PC-3 (cell line): ENCODE measurements at places on chromosomes 2 and 18. TPM values are rescaled to one million over a fixed set of nuclear protein-coding genes. Genes with fewer than 3 reads are reported as not detected.
A peak's percentile ranks its signal among the peaks of the same experiment; 100 is the strongest.

DNA sequence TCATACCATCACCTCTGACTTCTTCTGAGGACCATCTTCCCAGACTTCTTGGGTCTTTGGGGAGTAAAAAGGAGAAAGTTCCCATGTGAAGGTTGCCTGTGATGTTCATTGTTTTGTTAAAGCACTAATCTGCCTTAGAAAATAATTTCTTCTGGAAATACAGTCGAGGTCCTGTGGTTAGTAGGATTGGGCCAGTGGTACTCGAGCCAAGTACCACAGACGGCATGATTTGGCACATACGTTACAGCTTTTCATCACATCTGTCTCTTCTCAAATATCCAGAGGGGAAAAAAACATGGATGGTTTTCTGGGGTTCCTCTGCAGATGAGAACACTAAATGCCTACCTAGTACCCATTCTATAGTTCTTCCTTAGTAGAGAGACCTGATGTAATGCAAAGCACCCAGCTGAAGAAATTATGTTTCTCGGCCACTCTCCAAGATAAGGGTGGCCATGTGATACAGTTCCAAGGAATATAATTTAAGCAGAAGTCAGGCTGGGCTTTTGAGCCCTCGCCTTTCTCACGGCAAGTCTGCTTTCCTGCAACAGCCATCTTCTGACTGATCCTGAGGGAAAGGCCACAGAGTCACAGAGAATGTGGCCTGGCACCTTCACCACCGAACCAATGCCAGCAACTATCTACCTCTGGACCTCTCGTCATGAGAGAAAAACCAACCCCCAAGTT, 161.0 kb downstream of the RNF152 start:
- no peak for DNase-seq

PRR30 gene
- total RNA-seq: not detected in 2 replicates

PRKAG3 gene
- total RNA-seq: not detected in 2 replicates

DNA sequence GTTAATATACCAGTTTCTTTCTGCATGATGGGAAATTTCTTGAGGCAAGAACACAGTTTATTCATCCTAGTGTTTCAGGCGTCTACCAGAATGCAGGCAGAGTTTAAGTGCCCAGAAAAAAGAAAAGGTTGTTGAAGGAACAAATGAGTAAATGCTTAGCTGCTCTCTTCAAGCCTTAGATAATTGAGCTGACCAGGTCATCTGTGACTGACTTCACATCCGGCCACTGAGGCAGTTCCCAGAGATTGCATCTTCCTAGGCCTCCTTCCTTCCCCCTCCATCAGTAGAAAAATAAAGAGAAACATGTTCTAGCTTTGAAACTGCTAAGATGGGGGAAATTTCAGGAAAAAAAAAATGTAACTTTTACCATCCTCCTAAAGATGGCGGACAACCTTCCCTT, 9.4 kb upstream of the TMEM163 start:
- no peak for DNase-seq

DNA sequence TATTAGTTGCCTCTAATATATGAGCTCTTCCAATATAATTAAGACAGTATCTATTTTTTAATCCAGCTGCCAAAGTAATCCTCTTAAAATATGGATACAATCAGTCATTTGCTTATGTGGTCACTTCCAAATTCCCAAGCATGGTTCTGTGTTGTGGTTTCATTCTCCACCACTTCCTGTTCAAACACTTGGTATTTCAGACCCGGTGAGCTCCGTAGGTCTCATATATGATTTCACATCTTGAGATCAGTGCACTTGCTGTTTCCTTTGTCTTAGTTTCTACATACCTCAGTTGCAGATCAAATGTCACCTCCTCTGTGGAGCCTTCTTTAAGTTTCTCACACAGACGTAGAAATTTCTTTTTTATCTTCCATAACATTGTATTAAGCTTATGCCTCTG, 254.2 kb downstream of the KCNS3 start:
- peak; percentile 28 for DNase-seq

DNA sequence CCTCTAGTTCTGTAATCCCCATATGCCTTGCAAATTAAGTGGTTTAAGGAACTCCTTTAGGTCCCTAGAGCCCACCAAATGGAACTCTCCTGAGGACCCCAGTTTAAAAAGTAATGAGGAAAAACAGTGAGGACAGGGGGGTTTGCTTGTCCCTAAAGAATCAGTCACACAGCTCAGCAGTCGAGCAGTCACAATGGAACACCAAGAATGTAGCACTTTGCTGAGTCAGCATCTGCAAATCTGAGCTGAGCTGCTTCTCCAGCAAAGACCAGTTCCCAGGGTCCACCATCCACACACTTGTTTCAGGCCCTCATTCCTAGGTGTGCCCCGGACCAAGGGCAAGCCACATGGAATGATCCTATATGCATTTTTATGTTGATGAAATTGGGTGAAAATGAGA, 46.2 kb upstream of the NEDD4L start:
- no peak for DNase-seq

INHA gene
- 1.3 and 1.5 TPM in 2 replicates for total RNA-seq

- DNase-seq: no peak
Observed at GRCh38 chr2:144329472-144329871, 190.4 kb downstream of the ZEB2 start.

- DNase-seq: no peak
Observed at GRCh38 chr2:29834036-29834540, 87.3 kb downstream of the ALK start.

- peak; percentile 62 for DNase-seq
Observed at GRCh38 chr2:168622559-168622958, 166.5 kb downstream of the CERS6 start.

DNA sequence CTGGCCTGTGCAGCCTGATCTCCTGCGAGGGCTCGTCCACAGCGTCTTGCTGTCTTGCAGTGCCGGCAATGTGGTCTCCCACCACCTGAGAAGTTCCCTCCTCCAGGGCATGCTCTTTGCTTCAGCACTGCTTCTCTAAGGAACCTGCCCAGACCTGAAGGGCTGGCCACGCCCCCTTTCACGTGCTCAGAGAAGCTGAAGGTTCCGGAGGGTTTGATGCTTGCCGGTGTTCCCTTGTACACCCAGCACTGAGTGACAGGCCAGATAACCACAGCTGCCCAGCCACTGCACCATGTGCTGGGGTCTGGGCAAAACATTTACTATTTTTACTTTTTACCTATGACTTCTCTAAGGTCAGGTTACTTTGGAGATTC, 1.7 kb upstream of the POLR2D start:
- DNase-seq: peak; percentile 57

DNAJC5G gene
- not detected in 2 replicates for total RNA-seq

IGFBP2 gene
- 174 and 183 TPM in 2 replicates for total RNA-seq

AKAIN1 gene
- total RNA-seq: not detected in 2 replicates

GRCh38 chr2:147094077-147094476, 750.8 kb upstream of the ACVR2A start:
- no peak for DNase-seq

- peak; percentile 68 for DNase-seq
Observed at GRCh38 chr18:56869189-56869777, 218.1 kb downstream of the WDR7 start.

DNA sequence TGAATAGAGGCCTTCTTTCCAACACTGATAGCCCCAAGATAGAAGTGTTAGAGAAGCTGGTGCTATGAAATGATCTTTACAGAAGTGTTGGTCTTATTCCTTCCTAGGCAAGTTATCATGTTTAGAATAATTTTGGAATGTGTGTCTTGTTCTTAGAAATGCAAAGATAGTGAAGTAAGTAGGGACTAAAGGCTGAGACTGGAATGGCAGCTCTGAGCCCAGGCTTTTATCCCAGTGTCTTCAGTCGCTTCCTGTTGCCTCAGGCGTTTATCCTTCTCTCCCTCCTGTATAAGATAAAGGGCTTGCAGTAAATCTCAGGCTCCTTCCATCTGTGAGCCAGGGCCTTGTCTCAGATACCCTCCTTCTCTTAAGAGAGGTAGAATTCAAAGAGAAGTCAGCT, 218.1 kb downstream of the TPGS2 start:
- no peak for DNase-seq

PMAIP1 gene
- 39.2 and 41.5 TPM in 2 replicates for total RNA-seq

DNA sequence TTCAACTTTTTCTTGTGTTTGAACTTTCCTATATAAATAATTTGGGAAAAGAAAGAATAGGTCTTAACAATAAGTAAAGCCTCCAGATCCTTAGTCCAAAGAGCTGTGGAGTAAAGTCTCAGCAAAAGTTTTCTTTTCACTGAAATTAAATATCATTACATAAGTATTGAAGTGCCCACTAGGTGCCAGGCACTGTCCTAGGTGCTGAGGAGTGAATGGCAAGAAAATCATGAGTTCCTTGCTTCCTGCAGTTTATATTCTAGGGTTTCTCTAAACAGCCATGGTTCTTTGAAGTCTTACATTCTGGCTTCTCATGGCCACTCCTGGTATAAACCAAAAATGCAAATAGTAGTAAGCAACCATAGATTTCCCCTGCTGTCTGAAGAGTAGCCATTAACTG, 59.7 kb downstream of the SPP2 start:
- DNase-seq: no peak

DNA sequence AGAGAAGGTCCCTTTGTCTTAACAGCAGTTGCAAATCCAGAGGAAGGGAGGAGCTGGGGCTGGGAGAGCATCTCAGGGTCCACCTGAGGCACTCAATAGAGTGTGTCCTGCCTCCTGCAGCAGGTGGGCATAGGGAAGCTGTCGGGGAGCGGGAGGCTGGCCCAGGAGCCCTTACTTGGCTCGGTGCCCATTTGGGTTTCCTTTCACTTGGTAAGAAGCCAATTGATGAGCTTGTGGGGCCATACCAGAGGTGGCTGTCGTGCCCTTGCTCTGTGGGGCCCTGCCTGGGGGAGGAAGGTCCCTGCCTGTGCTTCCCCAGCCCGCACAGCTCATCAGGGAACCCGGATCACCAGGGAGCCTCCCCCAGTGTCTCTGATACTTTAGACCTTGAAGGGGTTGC, 229.7 kb downstream of the DYSF start:
- DNase-seq: no peak

GKN2 gene
- total RNA-seq: 0.58 TPM in 1 of 2 replicates, not detected in the other

DNA sequence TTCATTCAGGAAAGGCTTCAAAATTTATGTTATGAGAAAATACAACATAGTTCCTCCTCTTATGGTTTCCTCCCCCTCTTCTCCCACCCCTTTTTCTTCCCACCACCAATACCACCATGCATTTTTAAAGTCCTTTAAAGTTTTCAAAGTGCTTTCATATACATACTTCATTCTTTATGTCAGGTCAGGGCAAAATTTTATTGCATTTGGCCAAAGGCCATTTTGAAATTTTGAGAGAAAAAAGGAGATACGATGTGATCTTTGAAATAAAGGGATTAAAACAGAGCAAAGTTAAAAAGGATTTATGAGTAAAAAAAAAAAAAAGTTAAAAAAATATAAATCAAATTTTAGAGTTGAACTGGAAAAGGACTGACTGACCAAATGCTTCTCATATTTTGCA, 792.5 kb upstream of the FANCL start:
- DNase-seq: no peak

- no peak for DNase-seq
Observed at GRCh38 chr2:125870746-125871145, 785.2 kb upstream of the GYPC start.

- no peak for DNase-seq
Observed at GRCh38 chr2:34547900-34548299, 948.8 kb upstream of the FAM98A start.

GRCh38 chr2:148303161-148303560, 282.3 kb downstream of the MBD5 start:
- no peak for DNase-seq

- no peak for DNase-seq
Observed at GRCh38 chr2:229296016-229296415, 24.9 kb upstream of the PID1 start.

DNA sequence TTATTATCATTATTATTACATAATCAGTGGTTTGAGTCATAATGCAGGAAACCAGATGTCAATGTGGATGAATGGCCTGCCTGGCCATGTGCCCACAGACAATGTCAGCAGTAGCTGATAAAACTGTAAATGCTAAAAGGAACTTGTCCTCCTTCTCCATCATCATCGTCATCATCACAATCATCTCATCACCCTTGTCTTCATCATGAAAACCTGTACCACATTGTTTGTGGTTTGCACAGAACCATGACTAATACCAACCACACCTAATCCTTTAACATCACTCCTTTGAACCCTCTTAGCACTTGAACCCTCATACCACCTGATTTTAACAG, 96.0 kb downstream of the HNMT start:
- peak; percentile 93 for DNase-seq

GPR35 gene
- total RNA-seq: 2.4 and 5.2 TPM in 2 replicates

DNA sequence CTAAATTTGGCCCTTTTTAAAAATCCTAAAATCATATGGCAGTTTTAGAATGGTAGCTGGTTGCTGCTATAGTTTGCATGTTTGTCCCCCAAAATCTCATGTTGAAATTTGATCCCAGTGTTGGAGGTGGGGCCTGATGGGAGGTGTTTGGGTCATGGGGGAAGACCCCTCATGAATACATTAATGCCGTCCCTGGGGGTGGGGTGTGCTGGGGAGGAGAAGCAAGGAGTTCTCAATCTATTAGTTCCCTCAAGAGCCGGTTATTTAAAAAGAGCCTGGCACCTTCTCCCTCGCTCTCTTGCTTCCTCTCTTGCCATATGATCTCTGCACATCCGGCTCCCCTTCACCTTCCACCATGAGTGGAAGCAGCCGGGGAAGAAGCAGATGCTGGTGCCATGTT, 20.8 kb downstream of the GPATCH11 start:
- DNase-seq: no peak

DNA sequence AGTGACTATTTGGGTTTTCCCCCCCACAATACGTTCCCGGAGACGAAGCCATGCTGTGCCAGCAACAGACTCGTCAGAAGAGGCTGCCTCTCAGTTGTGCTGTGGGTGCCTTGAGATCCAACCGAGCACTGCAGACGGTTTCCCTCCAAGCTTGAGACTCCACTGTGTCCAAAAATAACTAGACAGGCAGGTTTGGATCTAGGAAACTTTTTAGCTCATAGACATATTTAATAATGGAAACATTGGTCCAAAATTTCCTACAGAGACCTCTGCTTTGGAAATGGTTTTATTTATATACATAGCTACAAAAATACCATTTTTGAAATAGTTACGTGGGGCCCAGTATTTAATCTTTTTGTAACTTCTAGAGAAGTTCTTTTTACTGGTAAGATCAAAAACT, 63.1 kb upstream of the SPATS2L start:
- no peak for DNase-seq

BCL2 gene
- total RNA-seq: 1.3 and 1.5 TPM in 2 replicates

POTEE gene
- total RNA-seq: 0.58 TPM in 1 of 2 replicates, not detected in the other

FEV gene
- 0.07 TPM in 1 of 2 replicates, not detected in the other for total RNA-seq

DNA sequence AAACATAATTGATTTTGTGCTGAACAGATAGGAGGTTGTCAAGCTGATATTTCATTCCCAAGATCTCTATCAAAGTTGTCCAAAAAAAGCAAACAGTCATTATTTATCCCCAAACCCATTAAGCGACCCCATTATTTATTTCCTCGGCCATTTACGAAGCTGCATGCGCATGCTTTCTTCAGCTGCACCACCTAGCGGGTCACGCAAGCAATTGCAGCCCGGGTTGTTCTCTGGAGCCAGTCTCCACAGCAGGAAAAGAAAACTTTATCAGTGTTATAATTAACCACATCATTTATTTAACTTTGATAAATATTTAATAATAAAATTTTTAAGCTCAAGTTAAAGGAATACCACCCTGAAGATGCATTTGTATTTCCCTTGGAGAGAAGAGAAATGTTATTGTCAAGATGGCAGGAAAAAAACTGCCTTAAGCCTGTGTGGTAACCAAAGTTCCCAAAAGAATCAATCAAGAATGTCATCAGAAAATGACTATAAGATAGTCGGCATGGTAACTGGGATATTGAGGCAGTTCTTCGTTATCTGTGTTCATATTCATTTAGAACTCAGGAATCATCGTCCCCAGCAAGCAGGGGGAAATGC, 304.7 kb downstream of the FBXO15 start:
- DNase-seq: peak; percentile 71
